ENCODE measurements at places on chromosomes 12 and 14.

DNA sequence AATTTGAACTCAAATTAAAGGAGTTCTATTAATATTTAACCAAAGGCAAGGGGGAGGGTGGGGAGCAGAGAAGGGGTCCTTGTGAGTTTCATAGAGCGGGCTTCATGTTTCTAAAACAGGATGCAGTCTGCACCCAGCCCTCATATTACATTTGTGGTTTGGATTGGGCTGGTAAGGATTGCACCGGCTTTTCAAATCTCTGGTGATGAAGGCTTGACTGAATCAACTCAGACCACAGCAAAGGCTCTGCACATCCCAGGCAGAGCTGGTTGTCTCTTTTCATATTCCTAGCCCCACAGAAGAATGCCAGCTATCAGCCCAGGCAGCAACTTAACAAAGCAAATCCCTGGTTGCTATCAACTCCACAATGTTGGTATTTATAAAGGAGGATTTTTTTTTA, 1221.4 kb downstream of the VRK1 start:
- DNase-seq = no peak

DNA sequence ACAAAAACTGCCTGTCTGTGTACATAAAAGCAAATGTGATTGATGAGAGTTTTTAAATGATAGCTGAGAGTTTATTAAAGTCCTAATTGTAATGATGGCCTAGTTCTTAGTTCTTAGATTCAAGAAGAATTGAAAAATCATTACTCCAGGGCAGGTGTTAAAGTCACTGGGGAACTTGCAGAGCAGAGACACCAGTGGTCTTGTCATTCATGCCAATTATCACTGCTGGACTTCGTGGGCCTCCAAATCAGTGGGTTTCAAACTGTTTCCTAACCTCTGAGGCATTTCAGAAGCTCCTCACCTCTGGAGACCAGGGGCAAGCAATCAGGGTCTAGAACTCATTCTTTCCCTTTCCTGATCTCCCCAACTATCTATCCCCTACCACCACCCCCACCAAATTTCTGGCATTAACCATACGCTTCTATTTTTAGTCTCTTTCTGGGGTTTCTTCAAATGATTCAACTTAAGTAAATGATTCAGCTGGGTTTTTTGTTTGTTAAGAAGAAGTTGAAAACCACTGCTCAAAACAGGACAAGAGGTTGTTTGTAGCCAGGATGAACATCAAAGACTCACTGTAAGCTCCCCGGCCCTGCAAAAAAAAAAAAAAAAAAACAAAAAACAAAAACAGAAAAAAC, 80.1 kb downstream of the CEP83 start:
- DNase-seq = no peak

DNA sequence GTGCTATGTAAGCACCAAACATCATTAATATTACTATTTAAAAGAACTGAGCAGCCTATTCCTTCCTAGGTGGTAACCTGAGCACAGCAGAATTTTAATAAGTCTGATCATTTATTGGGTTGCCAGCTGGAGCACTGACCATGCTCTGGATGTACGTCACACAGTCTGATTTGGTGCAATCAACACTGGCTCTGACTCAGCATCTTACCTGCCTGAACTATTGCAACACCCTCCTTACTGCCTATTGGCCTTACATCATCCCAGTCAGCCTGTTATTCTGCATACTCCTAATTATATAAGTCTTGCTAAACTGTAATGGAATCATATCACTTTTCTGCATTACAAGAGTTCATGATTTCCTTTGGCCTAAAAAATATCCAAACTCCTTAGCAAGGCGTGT, 149.7 kb downstream of the PTPRO start:
- DNase-seq = no peak

DNA sequence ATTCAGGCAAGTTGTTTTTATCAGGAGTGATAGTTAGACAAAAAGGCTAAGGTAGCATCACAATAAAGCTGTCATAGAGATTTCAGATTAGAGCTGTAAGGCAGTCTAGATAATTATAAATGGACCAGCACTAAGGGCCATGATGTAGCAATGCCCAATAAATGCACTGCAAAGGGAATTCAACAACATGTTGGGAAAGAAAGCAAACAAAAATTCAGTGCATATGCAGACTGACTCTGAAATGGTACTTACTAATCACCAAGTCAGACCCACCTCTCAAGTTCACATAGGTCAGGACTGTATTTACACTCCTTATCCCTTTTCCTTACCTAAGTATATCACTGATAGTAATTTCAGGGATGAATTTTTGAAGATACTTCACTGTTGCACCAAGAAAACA, 33.7 kb upstream of the SOS2 start:
- DNase-seq = no peak

DNA sequence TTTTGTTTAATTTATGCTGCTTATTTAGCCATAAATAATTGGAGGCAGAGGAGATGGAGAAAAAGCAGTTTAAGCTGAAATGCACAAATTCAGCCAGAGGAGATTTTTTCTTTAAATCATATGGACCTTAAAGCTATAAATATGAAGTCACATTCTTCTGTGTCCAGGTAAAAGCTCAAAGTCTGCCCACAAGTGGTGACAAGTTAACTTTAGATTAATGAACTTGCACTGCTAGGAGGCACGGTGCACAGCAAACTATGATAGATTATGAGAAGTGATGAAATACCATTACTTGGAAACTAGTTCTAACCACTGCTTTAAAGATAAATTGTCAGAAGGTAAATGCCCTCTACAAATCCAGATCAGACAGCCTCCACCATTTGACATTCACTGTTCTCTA, 69.0 kb downstream of the IFT81 start:
- no peak for DNase-seq

Measured in stimulated activated naive B cell treated with anti-CD40 and anti-IgM and Interleukin-4, amounts not matched to agents 10 μg/mL and 1 μg/mL and 100 μg/mL, for 72 hours (primary cell).